ENCODE measurements at places on chromosomes 5 and 9. TPM values are rescaled to one million over a fixed set of nuclear protein-coding genes. Genes with fewer than 3 reads are reported as not detected.

DNA sequence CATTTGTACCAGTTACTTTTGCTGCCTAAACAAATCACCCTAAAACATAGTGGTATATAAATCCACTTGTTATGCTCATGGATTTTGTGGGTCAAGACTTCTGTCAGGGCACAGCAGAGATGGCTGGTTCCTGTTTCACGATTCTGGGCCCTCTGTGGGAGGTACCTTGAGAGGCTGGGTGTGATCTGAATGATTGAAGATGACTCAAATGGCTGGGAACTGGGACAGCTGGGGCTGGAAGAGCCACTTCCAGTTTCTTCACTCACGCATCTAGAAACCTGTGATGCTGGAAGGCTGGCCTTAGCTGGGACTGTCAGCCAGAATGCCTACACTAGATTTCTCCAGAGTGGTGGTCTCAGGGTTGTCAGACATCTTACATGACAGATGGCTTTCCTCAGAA is 88.1 kb downstream of the KIF4B start:
- peak; percentile 5 for DNase-seq

- peak; percentile 34 for DNase-seq
Measured at GRCh38 chr9:121373011-121373729, 3.1 kb upstream of the STOM start.

DNA sequence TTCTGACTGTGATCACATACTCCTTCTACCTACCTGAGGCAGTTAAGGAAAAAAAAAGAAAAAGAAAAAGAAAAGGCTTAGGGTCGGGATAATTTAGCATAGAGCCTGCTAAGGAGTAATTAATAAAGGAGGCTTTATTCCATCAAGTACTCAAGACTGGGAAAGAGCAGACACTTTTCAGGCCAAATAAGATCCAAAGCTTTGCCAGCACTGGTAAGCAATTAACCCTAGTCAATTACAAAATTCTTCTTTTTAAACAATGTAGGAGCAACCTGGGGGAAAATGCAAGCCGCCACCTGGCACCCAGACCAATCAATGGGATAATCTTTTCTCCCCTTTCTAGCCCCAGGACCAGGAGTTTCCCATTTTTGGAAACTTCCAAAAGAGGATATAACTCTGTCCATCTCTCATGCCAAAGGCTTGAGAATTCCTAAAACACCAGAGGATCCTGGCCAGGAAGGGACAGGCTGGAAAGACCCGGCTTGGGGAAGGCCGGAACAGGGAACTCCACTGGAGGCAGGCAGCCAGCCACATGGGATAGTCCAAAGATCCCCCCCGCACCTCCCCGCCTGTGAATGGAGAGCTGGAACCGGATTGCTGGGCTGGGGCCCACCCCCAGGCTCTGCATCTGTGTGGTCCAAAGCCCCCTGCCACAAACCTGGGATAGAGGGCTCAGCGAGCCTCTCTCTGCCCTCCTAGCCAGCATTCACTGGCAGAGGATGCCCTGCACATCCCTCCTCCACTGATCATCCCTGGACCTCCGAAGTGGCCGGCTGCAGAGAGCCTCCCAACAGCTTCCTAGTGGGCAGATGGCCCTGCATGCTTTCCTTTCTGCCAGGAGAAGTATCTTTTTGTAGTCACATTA is 117.8 kb downstream of the ZNF354C start:
- no peak for DNase-seq

GRCh38 chr9:4553951-4554381 is 63.7 kb downstream of the SLC1A1 start:
- DNase-seq = peak; percentile 76

PCDHGA7 gene
- total RNA-seq = 0.42 TPM

DNA sequence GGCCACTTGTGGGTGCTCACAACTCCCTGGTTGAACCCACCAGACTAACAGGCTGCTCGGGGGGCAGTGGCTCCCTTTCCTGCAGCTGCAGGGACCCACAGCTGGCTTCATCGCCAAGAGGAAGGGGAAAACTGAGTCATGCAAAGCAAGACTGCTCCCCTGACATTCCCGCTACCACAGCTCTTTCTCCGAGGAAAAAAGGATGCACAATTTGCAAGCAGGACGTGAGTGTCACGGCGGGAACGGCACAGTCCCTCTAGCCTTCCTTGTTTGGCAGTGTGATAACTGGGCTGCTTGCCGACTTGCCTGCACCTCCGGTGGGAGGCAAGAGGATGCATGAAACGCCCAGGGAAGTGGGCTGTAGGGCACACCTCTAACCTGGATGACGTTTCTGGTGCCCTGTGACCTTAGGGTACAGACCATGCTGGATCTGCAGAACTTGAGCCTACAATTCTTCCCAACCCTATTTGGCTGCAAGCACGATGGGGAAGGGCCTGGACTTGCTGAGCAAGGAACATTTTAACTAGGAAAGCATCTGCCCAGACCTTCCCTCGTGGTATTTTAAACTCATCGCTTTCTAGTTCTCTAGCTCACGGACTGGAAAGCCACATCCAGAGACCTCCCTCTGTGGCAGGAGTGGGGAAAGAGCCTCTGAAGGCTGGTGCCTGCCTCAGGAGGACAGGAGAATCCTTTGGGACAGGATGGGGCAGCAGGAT is 7.8 kb downstream of the SH3PXD2B start:
- DNase-seq = peak; percentile 26

GRCh38 chr5:165836046-165836445 is 2330.6 kb downstream of the MAT2B start:
- no peak for DNase-seq

NR6A1 gene
- 5.1 TPM for total RNA-seq

QRFP gene
- not detected for total RNA-seq

- peak; percentile 17 for DNase-seq
Measured at GRCh38 chr5:54944364-54944763, 41.0 kb downstream of the ESM1 start.

DNA sequence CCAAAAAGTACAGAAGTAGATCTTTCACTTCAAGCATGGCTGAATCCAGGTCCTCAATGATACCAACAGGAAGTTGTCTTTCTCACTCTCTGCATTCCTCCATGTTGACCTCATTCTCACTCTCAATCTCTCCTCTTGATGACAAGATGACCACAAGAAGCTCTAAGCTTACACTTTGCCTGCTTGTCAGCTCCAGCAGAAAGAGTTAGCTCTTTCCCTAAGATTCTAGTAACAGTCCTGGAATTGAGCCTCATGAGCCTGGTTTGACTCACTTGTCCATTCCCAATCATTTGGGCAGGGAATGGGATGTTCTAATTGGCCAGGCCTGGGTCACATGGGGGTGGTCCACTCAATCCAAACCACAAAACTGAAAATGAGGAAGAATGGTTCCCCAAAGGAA is 3.3 kb upstream of the CLTA start:
- peak; percentile 73 for DNase-seq

GRCh38 chr9:35262064-35262463 is 100.3 kb downstream of the UNC13B start:
- no peak for DNase-seq

- DNase-seq = no peak
Measured at GRCh38 chr5:163248871-163249270, 188.5 kb upstream of the CCNG1 start.

DNA sequence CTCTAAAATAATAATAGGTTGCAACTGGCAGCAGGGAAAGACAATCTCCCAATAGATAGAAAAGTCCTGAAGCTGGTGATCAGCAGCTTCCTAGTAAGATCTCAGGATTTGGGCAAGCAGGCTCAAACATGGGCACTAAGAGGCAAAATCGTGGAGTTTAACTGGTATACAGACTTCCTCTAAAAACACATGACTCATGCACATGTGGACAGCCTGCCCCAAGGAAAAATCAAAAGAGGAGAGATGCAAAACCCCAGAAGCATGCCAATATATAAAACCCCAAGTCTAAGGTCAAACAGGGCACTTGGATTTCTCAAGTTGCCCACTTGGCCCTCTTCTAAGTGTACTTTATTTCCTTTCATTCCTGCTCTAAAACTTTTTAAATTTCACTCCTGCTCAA is 62.8 kb downstream of the CDKN2A start:
- DNase-seq = no peak

DNA sequence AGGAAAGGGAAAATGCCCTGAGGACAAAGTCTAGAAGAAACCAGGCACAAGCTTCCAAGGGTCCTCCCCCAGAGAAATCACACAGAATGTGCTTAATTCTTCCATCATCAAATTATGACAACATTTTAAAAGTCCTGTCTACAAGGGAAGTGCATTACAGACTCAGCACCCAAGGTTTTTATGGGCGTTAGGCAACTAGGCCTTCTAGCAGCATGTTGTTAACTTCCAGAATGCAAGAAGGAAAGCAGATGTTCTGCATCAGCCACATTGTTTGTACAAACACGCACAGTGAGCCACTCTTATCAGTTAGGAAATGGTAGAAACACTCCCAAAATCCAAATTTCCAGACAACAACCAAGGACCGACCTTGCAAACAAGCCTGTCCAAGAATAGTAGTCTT is 26.5 kb downstream of the SMC5 start:
- no peak for DNase-seq

PRSS3 gene
- 15.2 TPM for total RNA-seq

- DNase-seq = no peak
Measured at GRCh38 chr9:127153501-127153900, 31.1 kb upstream of the ANGPTL2 start.

DNA sequence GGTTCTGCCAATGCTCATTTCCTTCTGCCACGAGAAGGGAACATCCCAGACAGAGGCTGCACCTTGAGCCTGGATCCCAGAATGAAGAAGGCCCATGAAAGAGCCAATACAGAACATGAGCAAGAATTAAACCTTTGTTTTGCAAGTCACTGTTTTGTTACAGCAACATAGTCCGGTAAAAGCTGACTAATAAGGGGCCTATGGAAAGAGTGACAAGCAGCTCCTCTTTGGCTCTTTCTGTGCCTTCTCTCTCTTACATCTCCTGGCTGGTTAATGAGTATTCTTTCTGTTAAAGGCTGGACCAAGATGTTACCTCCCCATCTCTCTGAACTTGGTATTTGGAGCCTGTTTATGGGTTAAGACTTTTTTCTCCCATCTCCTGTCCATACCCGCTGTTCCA is 10.8 kb downstream of the GFRA3 start:
- DNase-seq = no peak

ZDHHC11 gene
- total RNA-seq = 3.6 TPM

- no peak for DNase-seq
Measured at GRCh38 chr5:74098941-74099340, 472.9 kb downstream of the ARHGEF28 start.

DNA sequence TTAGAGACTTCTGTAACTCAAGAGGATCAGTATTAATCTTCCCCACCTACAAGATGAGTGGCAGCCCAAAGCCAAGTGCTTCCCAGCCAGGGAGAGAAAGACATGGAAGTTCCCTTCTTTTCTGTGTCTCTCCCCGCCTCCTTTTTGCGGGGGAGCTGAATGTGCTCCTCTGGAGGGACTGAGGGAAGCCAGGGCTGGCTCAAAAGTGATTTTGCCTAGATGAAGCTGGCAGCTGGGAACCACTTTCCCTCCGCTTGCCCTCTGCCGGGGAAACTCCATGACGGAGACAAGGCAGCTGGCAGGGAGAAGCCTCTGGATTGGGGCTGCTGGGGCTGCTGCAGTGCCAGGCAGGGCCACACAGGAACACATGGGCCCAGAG is 24.4 kb downstream of the EGR1 start:
- no peak for DNase-seq

DNA sequence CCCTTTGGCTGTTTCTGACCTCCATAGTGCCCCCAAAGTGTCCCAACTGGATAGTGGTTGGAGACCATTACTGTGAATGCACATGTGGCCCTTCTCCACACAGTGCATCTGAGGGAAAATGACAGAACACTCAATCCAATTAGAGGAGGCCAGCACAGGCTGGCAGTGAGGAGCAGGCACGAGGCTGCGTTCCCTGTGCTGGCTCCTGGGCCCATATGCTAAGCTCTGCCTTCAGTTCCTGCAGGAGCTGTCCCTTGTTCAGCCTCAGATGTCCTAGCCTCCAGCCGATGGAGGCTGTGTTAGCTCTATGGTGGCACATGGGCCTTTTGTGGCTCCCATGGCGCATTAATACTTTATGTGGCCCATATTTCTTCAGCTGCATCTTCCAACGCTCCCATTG is 35.8 kb downstream of the ALG2 start:
- DNase-seq = no peak

AGXT2 gene
- total RNA-seq = not detected

GRCh38 chr5:33311893-33312292 is 128.9 kb upstream of the TARS1 start:
- peak; percentile 48 for DNase-seq

DNA sequence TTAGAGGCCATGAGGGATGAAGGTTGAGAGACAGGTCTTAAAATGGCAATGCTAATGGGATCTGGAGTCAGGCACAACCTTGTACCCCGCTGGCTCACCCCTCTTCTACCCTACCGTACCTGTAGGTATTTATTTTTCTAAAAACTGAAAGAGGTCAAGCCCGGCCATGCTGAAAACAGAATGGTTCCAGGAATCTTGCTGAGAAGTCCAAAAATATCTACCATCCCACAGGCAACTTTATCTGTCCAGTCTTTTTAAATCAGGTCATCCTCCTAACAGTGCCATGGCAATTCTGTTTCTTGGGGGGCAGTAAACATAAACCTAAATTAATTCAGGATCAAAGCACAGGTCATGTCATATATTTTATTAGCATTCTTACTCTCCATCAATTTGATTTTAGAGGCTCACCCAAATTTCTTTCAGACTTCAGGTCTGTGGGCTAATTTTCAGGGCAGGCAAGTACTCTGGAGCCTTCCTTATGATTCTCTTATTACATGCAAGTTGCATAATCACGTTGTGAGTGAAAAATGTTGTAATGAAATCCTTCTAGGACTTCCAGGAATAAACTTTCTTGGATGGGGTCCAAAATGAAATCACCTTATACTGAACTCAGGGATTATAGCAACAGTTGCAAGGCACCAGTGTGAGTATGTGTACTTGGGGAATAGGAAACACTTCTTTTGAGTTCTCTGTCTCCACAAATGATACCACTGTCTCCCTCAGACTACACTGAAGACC is 102.7 kb upstream of the NREP start:
- DNase-seq = no peak

DNA sequence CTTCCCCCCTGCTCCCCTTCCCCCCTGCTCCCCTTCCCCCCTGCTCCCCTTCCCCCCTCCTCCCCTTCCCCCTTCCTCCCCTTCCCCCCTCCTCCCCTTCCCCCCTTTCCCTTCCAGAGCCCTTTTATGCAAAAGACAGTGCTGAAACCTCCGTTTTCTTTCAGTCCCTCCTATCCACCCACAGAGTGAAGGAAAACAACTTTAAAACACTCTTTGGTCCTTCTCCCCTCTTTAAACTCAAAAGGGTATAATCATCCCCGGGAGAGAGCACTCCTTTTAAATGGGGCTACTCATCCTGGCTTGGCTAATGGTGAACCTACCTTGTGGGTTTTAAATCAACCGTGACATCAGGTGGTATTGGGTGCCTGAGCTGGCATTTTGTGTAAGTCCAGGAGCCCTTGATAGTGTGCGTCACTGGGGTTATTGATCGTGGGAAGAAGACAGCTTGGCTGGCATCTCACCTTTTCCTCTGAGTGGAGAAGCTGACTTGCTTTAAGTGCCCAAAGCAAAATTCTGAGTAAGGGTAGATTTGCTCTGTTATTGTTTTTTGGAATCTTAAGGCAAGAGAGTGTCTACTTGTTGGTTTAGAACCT is 2.7 kb downstream of the LARP1 start:
- DNase-seq = peak; percentile 50

GRCh38 chr5:67238191-67238590 is 41.6 kb upstream of the CD180 start:
- DNase-seq = peak; percentile 61

- DNase-seq = no peak
Measured at GRCh38 chr5:3357291-3357690, 238.3 kb upstream of the IRX1 start.

- DNase-seq = peak; percentile 56
Measured at GRCh38 chr9:104927216-104927911, 591 bp downstream of the ABCA1 start.

GRCh38 chr9:72871685-72872084 is 81.2 kb downstream of the ALDH1A1 start:
- no peak for DNase-seq

- peak; percentile 71 for DNase-seq
Measured at GRCh38 chr9:132350861-132351315, 3.9 kb downstream of the SETX start.

Measured in Daoy (cell line).